ENCODE measurements at places on chromosomes 5 and 9.

- DNase-seq = no peak
These were observed 20.7 kb upstream of the EPB41L4B start for GRCh38 chr9:109341561-109341960.

GRCh38 chr5:100322483-100322882 is 212.7 kb upstream of the FAM174A start:
- no peak for DNase-seq

GRCh38 chr9:17064558-17064957 is 70.3 kb upstream of the CNTLN start:
- no peak for DNase-seq

GRCh38 chr9:128992995-128993394 is 35.1 kb downstream of the SH3GLB2 start:
- no peak for DNase-seq

DNA sequence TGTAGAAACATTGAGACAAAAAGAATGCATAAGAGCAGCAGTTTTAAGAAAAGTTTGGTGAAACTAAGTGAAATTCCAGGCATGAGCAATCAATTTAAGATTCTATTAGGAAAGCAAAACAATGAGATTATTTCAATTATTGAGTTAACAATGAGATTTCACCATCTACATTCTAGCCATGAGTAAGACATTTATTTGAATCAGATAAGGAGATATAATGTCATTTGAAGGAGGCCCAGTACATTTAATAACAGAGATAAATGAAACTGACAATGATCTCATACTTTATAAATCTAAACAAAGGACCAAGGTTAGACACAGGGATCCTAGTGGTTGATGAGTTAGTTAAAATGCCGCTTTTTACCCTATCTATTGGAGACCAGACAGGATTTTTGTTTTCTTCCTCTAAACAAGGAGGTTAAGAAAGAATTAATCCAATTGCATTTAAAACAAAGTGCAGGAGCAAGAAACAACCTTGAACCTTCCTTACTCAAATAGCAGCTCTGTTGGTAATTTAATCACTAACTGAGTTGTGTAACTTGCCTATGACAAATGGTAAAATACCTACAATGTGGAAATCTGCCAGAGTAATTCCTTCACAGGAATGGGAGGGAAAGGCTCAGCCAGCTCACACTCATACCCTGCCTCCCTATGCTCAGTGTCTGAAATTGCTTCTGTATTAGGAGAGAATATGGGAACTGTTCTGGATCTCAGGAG is 103.5 kb upstream of the NR3C1 start:
- DNase-seq = no peak

- DNase-seq = no peak
These were observed 55.8 kb downstream of the ASS1 start for GRCh38 chr9:130500340-130501180.

GRCh38 chr9:91740701-91741100 is 209.3 kb downstream of the ROR2 start:
- no peak for DNase-seq

- no peak for DNase-seq
These were observed 155.4 kb downstream of the FSTL4 start for GRCh38 chr5:133456933-133457402.

GRCh38 chr9:124512806-124513204 is 5.6 kb upstream of the NR5A1 start:
- no peak for DNase-seq

DNA sequence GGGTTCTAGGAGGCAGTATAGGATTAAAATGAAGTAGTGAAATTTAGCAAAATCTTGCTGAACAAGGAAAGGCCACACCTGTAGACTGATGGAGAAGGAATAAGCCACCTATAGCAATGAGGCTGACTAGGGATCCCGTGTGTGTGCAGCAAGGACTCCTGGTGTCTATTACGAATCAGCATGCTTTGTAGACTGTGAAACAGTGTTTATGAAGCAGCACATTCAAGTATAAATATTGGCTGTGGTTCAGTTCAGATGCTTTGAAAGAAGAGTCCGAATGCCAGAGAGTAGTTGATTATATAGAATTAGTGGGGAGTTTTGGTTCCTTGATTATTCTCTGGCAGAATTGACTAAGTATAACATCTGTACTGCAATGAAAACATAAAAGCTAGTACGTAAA is 41.8 kb downstream of the CAST start:
- no peak for DNase-seq

GRCh38 chr9:133499132-133499891 is 20.4 kb upstream of the SLC2A6 start:
- no peak for DNase-seq

DNA sequence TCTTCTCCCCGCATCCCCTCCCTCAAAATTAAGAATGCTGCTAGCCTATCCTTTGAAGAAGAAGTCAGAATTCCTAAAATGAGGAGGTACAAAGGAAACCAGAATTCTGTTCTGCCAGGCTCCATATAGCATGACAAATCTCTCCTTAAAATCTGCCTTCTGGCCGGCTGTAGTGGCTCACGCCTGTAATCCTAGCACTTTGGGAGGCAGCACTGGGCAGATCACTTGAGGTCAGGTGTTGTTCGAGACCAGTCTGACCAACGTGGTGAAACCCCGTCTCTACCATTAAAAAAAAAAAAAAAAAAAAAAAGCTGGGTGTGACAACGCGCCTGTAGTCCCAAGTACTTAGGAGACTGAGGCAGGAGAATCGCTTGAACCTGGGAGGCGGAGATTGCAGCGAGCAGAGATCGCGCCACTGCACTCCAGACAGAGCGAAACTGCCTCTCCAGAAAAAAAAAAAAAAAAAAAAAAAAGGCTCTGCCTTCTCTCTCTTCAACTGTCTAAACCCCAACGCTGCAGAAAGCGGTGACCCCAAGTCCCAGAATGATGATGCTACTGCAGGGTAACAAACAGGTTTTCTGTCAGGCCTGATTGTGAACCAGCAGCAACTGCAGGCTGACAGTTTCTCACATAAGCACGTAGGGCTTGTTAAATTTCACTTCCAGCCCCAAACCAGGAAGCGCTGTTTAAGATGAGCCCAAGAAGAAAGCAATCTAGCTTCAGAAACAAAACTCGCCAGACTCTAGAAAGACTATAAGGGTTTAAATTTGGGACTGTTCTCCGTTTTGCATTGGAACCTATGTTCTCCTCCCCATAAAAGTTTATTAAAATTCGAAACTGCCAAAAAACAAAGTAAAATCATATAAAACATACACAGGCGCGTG is 963 bp upstream of the CAST start:
- no peak for DNase-seq

DNA sequence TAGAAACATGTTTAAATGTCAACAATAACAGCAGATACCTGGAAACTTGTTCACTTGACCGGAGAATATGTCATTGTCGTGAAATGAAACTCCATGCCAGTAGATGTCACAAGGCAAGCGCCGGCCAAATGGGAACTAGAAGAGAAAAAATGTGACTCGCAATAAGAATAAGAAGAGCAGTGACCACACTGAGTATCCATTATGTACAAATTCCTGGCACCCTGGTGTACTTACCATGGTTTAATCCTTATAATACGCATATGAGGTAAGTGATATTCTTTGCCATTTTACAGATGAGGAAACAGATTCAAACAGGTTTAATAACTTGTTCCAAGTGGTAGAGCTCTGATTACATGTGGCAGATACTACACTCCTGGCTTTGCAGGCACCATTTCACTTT is 53.9 kb downstream of the TTLL11 start:
- no peak for DNase-seq

- no peak for DNase-seq
These were observed 553.5 kb downstream of the CSNK1G3 start for GRCh38 chr5:124065508-124065907.

DNA sequence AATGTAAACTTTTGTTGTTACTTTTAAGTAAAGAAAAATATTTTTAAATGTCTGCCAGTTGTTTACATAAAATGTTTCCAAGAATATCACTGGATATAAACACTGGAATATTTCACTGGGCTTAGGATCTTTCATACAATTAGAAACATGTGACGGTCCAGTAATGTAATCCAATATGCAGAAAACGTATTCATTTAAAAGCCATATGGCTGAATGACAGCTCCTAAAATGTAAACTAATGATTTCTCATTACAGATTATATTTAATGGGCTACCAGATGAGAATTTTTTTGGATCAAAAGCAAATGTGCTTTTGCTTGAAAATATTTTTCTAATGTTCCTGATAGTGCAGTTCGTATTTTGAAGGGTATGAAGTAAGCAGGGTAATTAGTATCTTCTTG is 124.3 kb downstream of the TTC39B start:
- no peak for DNase-seq

GRCh38 chr9:37559125-37559524 is 17.1 kb downstream of the FBXO10 start:
- DNase-seq = no peak

DNA sequence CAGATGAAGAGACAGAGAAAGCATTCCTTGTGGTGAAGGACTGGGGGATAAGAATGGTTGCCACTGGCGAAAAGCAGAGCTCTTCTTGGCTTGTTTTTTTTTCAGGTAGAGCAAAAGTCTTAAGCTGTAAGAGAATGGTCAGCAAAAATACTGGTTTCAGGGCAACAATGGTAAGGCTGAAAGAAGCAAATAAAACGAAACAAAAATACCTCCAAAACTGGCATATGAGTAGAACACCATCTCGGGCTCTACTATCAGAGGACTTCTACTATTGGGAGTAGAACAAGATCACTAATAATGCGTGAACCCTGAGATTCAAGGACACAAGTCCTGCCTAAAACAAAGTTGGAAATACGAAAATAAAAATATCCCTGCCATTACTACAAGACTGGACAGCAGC is 1823.2 kb upstream of the CDH6 start:
- no peak for DNase-seq

- DNase-seq = no peak
These were observed 560.2 kb upstream of the CLINT1 start for GRCh38 chr5:158419186-158419585.

- no peak for DNase-seq
These were observed 221.3 kb downstream of the C9orf50 start for GRCh38 chr9:129399634-129399990.

DNA sequence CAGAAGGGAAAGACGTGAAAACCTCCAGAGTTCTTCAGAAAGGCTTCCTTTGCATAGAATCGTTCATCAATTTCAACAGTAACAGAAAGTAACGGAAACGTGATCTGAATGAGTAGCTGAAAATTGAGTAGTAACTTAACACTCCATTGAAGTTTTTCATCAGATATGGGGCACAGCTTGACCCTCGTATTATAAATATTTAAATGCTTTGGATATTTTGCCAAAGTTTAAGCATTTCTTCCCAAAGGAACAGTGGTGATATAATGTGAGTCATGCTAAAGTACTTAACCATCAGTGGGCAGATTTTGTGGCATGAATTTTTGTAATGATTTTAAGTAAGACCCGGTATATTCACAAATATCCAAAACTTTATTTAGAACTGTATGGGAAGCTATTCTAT is 67.4 kb upstream of the ADAMTS19 start:
- DNase-seq = no peak

- no peak for DNase-seq
These were observed 60.1 kb upstream of the UBAC1 start for GRCh38 chr9:136021171-136021871.

DNA sequence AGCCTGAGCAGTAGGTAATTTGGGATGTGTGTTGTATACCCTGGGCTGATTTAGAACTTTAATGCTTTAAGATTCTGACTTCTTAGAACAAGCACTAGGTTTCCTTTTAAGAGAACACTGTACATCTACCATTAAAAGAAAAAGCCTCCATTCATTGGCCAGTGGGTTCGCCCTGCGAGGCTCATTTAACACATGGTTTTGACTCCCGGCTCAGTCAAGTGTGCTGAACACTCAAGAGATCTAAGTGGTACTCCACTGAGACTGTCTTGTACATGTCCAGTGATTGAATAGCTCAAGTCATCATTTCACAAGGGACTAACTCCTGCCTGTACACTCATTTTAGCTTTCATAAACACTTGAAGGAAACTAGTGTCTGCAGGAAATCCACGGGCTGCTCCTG is 3.9 kb downstream of the FUBP3 start:
- DNase-seq = no peak

DNA sequence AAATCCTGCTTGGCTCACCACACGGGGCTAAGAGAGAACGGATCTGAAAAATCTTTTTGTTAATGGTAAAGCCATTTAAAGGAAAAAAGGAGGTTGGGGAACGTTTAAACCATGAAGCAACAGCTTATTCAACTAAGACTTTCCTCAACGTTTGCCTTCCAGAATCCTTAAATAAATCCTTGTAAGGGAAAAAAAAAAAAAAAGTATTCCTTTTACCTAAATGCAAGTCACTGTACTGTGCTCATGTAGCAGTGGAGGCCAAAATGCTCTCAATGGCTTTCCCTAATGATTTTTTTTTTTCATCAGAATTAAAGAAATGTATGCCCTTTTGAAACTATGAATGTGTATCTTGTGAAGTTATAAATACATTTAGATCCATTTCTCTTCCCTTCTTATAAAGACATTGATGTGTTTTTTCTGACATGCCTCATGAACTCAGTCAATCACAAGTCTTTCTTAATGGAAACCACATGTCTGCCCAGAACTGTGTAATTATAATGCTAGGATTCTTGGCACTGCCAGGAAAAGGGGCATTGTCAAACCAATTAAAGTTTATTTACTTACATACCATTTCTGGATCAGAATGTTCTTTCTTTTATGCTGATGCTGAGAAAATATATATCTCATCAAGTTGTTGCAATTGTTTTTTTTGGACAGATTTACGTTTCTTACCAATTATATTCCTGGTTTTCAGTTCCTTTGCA is 107.5 kb downstream of the EBF1 start:
- DNase-seq = no peak

GRCh38 chr5:51961154-51961562 is 577.9 kb downstream of the ISL1 start:
- no peak for DNase-seq

DNA sequence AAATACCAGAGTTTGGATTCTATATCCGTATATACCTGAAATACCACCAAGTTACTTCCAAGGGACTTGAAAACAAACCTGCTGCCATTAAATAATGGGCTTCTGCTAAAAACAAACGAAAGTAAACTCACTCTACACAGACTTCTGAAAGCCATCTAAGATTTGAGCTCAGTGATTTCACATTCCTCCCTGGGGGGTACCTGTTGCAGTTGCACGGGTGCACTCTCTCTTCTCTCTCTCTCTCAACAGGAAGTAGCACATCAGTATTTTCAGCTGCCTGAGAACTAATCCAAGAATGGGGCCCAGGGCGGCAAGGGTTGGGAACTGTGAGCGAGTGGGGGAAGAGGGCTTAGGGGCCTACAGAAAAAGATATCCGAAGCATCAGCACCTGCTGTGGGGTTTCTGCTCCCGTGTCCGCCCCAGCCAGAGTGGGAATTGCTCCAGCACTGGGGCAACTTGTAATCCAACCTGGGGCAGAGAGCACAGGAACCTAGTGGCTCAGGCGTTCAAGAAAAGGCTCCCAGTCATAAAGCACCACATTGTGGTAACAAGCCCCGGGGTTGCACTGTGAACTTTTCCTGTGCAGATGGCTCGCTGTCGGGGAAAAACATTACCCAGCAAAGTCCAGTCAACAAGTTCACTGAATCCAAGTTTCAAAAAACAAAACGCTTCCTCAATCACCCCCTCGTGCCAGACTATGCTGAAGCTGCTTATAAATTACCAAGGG is 99.8 kb downstream of the EFNA5 start:
- DNase-seq = no peak

DNA sequence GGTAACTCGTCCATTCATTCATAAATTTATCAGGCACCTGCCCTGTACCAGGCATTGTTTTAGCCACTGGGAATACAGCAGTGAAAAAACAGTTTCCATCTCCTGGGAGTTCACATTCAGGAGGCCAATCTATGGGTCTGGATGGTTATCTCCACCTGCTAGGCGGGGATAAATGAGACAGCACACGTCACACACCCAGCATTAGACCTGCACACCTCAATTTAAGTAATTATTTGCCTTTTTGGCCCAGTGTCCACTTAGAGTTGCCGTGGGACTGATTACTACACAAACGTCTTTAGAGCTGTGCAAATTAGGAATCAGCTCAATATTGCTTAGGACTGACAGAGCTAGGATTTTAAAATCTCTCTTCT is 46.1 kb downstream of the STK10 start:
- no peak for DNase-seq

Data from esophagus squamous epithelium (tissue), 5 donors.